ENCODE measurements at places on chromosomes 1 and 21.

- no peak for DNase-seq
These were observed 8.9 kb downstream of the LSS start for GRCh38 chr21:46219591-46220239.

GRCh38 chr1:145927063-145927886 is at the start of gene RBM8A:
Gene RBM8A (minus strand): TSS chr1:145927484. CDS start chr1:145927426, 58 bp downstream.
- DNase-seq, result no peak

DNA sequence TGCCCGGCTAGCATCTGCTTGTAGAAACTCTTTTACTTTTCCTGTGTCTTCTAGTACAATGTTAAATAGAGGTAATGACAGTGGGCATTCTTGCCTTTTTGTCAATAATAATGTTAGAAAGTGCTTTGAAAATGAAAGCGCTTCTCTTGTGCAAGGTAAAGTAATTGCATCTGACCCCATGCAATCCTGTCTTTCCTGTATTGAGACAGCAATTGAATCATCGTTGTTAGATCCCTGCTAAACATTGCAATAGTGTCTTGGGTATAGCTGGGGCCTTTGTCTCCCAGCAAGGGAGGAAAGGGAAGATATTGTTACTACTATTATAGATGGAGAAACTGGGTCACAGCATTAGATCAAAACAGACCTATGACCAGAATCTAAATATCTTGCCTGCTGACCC is 80.9 kb downstream of the TLR5 start:
- no peak for DNase-seq

DNA sequence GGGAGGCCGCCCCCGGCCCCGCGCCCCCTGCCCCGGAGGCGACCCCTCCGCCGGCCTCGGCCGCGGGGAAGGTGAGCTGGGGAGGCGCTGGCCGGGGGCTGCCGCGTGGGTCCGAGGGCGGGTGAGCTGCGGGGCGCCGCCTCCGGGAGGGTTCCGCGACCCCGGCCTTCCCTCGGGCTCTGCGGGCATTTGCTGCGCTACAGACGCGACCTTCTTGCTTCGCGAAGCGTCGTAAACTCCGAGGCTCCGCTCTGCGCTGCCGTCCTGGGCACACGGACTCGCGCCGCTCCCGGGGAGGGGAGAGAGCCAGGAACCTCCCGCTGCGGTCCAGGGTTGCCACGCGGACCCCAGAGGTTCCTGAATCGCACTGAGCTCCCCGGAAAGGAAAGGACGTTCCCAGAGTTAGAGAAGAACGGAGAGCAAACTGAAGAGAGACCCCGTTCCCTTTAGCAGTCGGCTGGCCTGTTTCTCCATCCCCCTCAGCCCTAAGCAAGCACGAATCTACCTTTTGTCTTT is 345 bp downstream of the SLX9 start:
- no peak for DNase-seq

GRCh38 chr1:205662135-205662738 is 18.1 kb downstream of the SLC45A3 start:
- peak; percentile 88 for DNase-seq

- no peak for DNase-seq
These were observed 25.1 kb downstream of the COL6A2 start for GRCh38 chr21:46122758-46123683.

DNA sequence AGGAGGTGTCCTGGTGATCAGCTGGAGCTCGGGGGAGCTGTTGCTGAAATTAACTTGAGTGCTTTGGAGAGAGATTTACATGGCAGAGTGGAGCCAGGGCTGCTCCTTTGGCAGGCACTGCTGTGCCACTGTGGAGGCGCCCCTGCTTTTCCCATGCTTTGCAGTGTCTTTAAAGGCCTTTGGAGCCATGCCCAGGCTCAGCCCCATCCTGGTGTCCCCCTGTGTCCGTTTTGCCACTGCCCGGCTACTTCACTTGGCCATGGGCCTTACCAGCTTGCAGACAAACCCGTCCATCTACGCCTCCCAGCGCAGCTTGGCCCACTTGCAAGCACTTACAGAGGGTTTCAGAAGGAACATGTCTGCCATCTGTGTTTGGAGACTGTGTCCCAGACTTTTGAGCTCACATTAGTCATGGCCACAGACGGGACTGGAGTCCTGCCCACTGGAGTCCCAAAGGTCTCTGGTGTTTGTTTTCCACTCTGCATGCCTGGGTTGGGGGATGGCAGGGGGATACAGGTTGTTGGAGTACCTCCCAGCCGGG is 18.2 kb upstream of the LAMTOR5 start:
- DNase-seq, result no peak

DNA sequence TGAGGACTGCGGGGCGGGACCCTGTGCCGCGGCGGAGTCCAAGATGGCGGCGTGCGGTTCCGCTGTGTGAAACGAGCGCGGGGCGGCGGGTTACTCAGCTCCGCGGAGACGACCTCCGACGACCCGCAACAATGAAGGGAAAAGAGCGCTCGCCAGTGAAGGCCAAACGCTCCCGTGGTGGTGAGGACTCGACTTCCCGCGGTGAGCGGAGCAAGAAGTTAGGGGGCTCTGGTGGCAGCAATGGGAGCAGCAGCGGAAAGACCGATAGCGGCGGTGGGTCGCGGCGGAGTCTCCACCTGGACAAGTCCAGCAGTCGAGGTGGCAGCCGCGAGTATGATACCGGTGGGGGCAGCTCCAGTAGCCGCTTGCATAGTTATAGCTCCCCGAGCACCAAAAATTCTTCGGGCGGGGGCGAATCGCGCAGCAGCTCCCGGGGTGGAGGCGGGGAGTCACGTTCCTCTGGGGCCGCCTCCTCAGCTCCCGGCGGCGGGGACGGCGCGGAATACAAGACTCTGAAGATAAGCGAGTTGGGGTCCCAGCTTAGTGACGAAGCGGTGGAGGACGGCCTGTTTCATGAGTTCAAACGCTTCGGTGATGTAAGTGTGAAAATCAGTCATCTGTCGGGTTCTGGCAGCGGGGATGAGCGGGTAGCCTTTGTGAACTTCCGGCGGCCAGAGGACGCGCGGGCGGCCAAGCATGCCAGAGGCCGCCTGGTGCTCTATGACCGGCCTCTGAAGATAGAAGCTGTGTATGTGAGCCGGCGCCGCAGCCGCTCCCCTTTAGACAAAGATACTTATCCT is 430 bp downstream of the RBM15 start:
- no peak for DNase-seq

GRCh38 chr21:33299181-33299752 is 25.5 kb upstream of the IFNAR1 start:
- DNase-seq, result no peak

GRCh38 chr1:182259229-182259872 is 132.2 kb downstream of the GLUL start:
- DNase-seq, result no peak

GRCh38 chr1:67552336-67552759 is 122.1 kb upstream of the SERBP1 start:
- no peak for DNase-seq

All from D721Med (cell line).